ENCODE measurements at places on chromosomes 4 and X. TPM values are rescaled to one million over a fixed set of nuclear protein-coding genes. Genes with fewer than 3 reads are reported as not detected.

DNA sequence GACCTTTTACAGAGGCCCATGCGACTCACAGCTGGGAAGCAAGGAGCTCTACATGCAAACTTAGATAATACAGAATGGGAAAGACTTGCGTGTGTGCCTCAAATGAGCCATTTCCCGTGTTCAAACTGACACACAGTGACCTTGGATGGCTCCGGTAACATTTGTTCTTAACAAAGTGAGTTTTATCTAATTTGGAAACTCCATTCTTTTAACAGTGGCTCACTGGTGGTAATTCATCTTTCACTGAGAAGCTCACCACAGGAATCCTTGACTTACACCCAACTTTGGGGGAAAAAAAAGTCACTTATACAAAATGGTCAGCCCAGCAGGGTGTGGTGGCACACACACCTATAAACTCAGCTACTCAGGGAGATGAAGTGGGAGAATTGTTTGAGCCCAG lies 190.6 kb downstream of the LDB2 start:
- no peak for DNase-seq

The MAGEA8 gene
- total RNA-seq = not detected

- no peak for DNase-seq
Observed at GRCh38 chr4:140351093-140352075, 22.1 kb upstream of the SCOC start.

The PAGE2 gene
- total RNA-seq = not detected

GRCh38 chrX:82038793-82039192 lies 836.9 kb downstream of the SH3BGRL start:
- DNase-seq = no peak

DNA sequence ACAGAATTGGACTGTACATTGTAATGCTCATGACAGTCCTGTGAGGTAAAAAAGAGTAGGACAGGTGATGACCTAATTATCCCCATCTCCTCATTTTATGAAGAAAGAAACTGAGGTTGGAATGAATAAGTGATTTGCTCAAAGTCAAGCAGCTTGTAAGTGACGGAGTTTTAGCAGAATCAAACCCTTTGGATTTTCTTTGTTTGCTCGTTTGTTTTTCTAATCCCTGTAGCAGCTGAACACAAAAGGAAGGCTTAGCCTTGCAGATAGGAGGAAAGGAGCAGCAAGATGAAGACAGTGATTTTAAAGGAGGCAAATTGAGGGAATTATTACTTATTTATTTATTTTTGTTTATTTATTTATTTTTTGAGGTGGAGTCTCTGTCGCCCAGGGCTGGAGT lies 528.4 kb upstream of the AMOT start:
- no peak for DNase-seq

DNA sequence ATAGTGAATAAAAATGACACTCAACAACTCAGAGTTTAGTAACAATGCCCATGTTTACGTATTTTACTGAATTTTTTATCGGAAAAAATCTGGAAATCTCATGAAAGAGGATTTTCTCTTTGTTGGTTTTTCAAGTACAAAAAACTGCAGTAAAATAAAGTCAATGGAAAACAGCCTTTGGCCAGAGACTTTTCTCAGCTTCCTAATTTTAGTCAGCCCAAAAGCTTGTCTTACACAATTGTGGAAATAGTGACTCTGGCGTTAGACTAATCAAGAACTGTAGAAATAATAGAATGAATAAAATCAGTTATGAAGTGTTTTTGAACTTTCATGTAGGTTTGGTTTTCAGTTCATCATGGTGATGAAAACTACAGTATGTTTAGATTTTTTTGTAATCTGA lies 234.7 kb downstream of the DKK2 start:
- no peak for DNase-seq

The AREG gene
- total RNA-seq = 2.7 TPM

GRCh38 chr4:62275470-62275869 lies 1075.3 kb downstream of the ADGRL3 start:
- no peak for DNase-seq

The CFAP99 gene
- not detected for total RNA-seq

DNA sequence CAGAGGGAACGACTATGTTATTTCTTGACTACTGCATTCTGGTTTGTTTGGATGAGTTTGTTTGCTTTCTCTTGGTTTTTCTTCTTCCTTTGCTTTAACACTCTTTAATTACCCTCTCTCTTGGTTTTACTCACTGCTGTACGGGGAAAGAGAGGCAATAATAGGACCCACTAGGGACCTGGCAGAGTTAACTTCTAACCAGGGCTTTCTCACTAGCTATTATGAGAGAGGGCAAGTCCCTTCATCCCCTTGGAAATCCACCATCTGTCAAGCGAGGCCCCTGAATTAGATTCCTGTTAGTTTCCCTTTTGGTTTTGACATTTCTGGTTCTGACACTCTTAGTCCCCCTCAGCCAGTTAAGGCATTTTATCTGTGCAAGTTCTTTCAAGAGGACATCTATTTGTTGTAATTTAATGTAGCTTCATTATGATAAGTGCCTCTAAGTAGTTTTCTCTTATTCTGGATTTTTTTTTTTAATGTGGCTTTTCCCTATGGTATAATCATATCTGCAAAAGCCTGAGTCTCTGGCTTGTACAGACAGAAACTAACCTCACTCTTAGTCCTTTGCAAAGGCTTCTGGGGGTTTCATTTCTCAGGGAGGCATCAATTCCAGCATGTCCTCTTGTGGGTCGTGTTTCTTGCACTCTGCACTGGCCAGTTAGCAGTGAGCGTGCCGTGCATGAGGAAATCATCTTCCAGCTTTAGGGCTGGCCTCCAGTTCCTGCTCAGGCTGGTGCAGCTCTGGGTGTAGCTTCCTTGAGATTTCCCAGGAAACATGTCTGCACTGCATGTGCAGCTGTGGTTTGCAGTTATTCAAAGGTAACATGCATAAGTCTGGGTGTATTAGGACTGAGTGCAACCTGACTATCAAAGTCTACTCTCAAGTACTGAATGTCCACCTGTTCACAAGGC lies 221.3 kb downstream of the STIM2 start:
- no peak for DNase-seq

The CENPE gene
- total RNA-seq = 8.5 TPM

The XK gene
- total RNA-seq = 14.3 TPM

DNA sequence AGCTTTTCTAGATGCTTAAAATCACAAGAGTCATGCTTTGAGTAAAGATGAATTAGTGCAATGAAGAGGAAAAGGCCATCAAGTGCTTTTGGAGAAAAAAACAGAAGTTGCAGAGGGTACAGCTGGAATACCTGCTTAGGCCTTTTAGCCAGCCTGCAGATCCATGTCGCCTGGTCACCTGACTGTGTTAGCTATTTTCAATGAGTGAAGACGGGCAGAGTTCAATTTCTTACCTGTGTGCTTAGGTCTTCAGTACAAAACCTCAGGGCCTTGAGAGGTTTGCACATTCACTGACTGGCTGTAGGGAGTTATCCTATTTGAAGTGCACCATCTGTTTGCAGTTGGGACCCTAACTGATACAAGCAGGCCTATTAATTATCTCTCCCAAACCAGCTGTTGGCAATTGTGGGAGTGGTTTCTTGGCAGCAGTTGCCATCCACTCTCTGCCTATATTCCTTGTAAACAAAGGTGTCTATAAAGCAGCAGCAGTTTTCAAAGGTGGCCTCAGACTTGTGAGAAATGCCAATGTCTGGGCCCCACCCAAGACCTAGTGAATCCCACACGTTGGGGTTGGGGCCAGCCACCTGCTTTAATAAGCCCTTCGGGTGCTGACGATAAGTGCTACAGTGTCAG lies 16.3 kb upstream of the FAT1 start:
- DNase-seq = peak; percentile 61

- DNase-seq = peak; percentile 79
Observed at GRCh38 chrX:103918050-103918449, 44.4 kb upstream of the TMSB15B start.

The MAP7D2 gene
- total RNA-seq = 0.72 TPM

GRCh38 chrX:107766470-107767150 lies 9.0 kb downstream of the TSC22D3 start:
- peak; percentile 55 for DNase-seq

DNA sequence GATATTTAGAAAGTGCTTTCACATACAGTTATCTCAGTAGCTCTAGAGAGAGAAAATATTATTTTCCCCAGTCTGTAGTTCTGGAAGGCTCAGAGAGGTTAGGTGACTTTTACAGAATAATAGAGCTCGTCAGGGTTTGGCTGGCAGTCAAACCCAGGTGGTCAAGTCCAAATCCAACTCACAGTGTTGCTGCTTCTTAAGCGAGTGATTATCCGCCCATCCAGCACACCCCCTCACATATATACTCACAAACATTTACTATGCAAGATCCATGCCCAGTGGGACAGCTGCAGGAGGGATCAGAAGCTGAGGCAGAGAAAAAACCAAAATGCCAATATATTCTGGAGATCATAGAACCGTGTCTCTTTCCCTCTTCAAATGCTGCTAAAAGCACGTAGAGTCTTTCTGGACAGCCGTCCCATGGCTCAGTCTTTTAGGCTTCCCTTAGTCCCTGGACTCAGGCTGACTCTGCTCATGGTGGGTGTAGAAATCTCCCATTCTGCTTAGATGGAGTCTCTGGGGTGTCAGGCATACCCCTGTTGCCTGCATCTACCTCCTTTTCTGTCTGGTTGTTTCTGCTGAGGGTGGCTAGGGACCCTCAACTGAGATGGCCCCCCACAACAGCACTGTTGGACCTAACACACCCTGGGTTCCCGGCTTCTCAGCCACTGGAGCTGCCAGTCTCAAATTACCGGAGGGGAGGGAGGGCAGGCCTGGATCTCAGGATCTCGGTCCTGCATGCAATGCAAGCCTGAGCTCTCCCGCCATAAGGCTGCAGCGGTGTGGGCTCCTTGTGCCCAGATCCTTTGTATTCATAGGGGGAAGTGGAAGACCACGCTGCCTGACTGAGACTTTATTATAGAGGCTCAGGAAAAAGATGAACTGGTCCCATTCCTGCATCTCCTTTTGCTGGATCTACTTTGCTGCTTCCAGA lies at the start of gene CHRNA9:
TSS of gene CHRNA9 (plus strand) at position 743 of the 934 bp plus-strand sequence. CDS start at position 878, 135 bp downstream.
- peak; percentile 25 for DNase-seq

GRCh38 chr4:91830681-91831395 lies 472.9 kb upstream of the GRID2 start:
- DNase-seq = no peak

The SH3RF1 gene
- 21.8 TPM for total RNA-seq

DNA sequence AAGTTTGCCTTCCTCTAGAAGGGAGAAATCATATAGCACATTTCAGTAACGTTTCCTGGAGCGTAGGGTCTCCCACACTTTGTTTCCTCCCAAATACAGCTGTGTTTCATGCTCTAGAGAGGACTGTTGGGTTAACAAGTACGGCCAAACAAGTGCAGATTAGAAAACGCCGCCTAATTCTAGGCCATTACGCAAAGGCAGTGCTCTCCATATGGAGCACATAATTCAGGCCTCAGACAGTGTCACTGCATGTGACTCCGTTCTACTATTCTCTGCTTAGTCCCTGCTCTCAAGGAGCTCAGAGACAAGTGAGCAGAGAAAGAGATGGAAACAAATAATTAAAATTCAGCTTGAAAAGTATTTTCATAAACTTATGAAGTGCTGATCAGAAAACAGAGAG lies 11.6 kb downstream of the ZNF827 start:
- DNase-seq = no peak

The CORIN gene
- total RNA-seq = 1.4 TPM

DNA sequence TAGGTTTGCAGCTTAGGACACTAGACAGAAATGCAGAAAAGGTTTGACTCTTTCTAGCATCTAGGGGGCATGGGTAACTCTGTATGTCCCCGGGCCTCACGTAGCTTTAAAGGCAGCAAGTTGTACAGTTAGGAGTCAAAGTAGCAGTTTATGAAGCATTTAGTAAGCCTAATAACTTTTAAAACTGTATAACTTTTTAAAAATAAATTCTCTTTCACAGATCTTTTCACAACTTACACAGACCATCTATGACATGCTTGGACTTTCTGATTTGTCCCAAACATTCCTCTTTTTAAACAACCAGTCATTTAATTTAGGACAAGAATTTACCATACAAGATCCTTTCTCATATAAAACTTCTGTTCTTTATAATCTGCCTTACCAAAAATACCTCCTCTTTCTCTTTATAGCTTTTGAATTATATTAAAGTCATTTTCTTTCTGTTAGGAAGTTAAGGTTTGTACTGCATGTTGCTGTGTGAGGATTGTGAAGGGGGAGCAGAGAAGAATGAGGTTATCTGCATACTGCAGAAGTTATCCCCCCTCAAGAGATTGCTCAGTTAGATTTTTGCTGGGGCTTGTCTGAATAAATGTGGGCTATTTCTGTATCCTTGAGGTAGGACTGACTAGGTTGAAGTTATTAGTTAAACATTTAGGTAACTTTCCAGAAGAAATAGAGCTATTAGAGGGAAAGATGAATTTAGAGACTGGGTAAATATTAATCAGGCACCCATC lies 94.3 kb downstream of the CPE start:
- DNase-seq = no peak

The INTU gene
- total RNA-seq = 14.8 TPM

The MORC4 gene
- total RNA-seq = 60.0 TPM

The STK32B gene
- 3.5 TPM for total RNA-seq

DNA sequence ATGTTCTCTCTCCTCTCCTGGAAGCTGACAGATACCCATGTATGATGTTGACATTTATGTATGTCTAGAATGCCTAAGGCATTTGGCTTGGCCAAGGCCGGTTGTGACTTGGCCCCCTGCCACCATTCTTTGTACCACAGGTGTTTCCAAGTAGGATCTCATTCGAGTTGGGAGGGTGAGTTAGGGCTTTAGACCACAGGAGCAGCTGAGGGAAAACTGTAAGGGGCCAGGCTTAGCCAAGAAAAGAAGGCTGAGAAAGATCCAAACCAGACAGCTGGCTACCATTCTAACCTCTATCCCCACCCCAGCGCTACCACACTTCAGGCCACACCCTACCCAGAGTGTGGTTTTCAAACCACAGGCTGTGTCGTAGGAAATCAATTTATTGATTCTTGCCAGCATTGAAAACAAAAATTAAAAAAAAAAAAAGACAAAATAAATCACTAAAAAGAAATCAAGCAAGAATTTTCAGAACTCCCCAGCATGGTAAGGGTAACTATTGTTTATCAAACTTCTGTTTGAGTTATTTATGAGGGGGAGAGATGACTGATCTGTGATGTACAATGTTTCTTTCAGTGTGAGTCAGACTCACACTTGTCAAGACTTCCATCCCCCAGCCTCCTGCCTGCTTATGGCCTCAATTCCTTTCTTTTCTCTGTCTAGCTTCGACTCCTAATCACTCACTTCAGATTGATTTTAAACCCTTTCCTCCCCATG lies 9.9 kb downstream of the TMSB4X start:
- DNase-seq = peak; percentile 78

The ATRX gene
- 200 TPM for total RNA-seq

- no peak for DNase-seq
Observed at GRCh38 chrX:153377727-153378126, 23.4 kb downstream of the PNMA6E start.

GRCh38 chrX:55839485-55839884 lies 121.9 kb downstream of the RRAGB start:
- no peak for DNase-seq

GRCh38 chr4:139763205-139763604 lies 97.6 kb downstream of the MGST2 start:
- peak; percentile 74 for DNase-seq

The CCSER1 gene
- 19.9 TPM for total RNA-seq

GRCh38 chr4:98568941-98569663 lies 89.3 kb downstream of the TSPAN5 start:
- DNase-seq = peak; percentile 67

GRCh38 chrX:101429934-101430333 lies 21.9 kb downstream of the HNRNPH2 start:
- DNase-seq = no peak

Data from tongue (tissue), 3 donors.